Activated B cell treated with CpG ODN at 0.5 μM for 24 hours (primary cell): ENCODE measurements at places on chromosomes 7 and 10. TPM values are rescaled to one million over a fixed set of nuclear protein-coding genes. Genes with fewer than 3 reads are reported as not detected.

DNA sequence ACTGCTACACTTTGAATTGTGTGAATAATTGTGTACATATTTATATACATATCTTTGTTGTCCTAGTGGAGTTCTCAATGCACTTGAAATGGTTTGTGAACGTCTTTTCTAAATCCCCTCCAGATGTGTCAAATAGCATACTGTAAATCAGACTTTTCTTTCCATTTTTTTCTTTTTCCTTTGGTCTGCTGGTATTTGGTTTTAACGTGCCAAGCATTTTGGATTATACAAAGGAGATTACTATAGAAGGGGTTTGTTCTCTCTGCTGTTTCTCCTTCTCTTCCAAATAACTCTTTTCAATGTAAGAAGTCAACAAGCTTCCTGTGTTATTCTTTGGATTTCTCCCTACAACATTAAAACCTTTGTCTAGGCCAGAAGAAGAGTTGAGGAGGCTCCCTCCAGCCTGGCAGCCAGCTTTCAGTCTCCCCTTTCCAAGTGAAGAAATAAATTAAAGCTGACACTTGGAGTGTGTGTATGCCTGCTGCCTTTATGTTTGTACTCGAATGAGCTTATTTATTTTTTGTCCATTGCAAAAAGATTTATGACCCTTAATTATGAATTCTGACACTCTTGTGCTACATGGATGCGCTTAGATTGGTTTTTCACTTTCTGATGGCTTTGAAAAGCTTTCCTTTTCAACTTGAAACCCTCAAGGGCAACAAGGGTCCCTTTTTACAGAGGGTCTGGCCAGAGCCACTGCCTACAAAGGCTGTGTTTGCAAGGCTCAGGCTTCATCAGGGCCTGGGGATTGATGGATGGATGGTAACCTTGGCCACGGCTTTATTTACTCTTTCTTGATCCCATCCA is 107.8 kb downstream of the RAB18 start:
- no peak overlapping the region for H3K4me3 ChIP-seq
- no peak overlapping the region for H3K27ac ChIP-seq
- no peaks in the 10 kb centered on the region for H3K4me1 ChIP-seq
- no peak for DNase-seq
- no peaks in the 10 kb centered on the region for H3K36me3 ChIP-seq

- DNase-seq, result no peak
- H3K27ac ChIP-seq, result no peak overlapping the region
- no peaks in the 10 kb centered on the region for H3K36me3 ChIP-seq
- H3K27me3 ChIP-seq, result no peaks in the 10 kb centered on the region
- H3K4me1 ChIP-seq, result peaks cover 21% of the 10 kb centered on the region
These were observed 25.9 kb upstream of the C10orf71 start for GRCh38 chr10:49273082-49273465.

DNA sequence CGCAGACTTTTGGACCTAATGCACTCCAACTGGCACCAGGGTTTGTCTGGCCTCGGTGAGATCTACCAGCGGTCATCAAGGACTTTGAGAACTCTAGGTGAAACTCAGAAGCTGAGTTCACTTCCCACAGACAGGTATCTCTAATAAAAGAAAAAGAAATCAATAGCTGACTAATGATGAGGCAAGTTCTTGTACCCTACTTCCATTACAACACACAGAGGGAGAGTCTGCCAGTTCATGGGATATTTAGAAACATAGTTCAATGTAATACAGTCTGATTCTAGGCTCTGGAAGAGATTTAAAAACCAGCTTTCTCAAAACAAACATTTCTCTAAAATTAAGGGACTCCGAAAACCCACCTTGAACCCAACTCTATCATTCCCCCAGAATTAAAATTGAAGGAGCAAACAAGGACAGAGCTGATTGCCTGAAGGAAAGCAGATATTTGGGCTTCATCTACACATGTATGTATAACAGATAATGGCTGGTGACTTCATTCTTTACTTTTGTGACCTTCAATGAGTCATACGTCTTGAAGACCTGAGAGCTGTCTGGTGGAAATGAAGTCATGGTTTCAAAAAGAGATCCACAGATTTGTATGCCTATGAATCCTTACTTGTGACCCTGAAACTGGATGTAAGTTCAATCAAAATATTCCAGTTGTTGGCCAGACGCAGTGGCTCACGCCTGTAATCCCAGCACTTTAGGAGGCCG is 2.7 kb upstream of the PNLIPRP1 start:
- no peaks in the 10 kb centered on the region for H3K36me3 ChIP-seq
- H3K4me1 ChIP-seq, result no peaks in the 10 kb centered on the region
- no peaks in the 10 kb centered on the region for H3K27me3 ChIP-seq
- no peak overlapping the region for H3K27ac ChIP-seq

DNA sequence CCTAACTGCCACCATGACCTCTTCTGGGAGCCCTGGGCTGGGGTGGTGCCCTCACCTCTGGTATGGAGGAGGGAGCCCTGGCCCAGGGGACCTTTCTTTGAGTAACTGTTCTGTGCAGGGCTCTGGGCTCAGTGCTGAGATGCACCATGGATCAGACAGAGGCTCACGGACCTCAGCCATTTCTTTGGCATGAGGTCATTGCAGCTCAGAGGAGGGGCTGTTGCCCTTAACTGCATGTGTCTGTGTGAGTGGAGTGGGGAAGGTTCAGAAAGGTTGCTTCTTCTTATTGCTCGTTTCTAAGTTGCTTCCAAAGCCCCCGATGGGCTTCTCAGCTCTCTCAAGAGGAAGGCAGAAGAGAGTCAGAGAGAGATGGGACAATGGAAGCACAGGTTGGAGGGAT is 233.9 kb downstream of the RPS24 start:
- peaks cover 7% of the 10 kb centered on the region for H3K27me3 ChIP-seq
- no peak overlapping the region for H3K27ac ChIP-seq
- no peak overlapping the region for H3K4me3 ChIP-seq
- DNase-seq, result no peak
- no peaks in the 10 kb centered on the region for H3K36me3 ChIP-seq

DNA sequence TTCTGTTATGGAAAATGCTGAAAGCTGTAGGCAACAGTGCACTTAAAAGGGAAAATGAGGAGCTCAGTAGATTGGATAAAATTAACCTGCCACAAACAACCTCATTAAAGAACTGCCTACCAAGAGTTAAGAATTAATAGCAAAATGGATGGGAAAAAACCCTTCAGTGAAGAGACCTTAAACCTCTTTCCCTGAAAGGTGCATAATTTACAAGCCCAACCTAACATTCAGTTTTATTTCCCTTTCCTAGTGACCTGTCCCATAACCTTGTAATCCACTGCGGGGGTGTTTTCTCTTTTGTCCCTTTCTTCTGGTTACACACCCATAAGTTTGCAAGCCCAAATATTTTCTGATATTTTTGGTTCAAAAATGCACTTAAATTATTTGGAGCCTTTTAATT is 21.9 kb downstream of the SKIDA1 start:
- no peaks in the 10 kb centered on the region for H3K36me3 ChIP-seq
- no peak for DNase-seq
- peaks cover 46% of the 10 kb centered on the region for H3K27me3 ChIP-seq
- peaks cover 13% of the 10 kb centered on the region for H3K4me1 ChIP-seq

GRCh38 chr7:131272086-131272485 is 55.6 kb upstream of the MKLN1 start:
- no peaks in the 10 kb centered on the region for H3K36me3 ChIP-seq
- H3K27ac ChIP-seq, result no peak overlapping the region
- peaks cover 7% of the 10 kb centered on the region for H3K4me1 ChIP-seq
- no peak overlapping the region for H3K4me3 ChIP-seq
- no peaks in the 10 kb centered on the region for H3K27me3 ChIP-seq

The SBDS gene
- total RNA-seq, result 26.6 and 32.2 TPM in 2 replicates
